ENCODE measurements at places on chromosomes 5 and 9. TPM values are rescaled to one million over a fixed set of nuclear protein-coding genes. Genes with fewer than 3 reads are reported as not detected.

Gene ADRB2
- 0.59 TPM for total RNA-seq

Gene PHF19
- 73.4 TPM for total RNA-seq

Gene TAF1L
- not detected for total RNA-seq

Gene SPATA31C2
- not detected for total RNA-seq

Gene PHF24
- not detected for total RNA-seq

Gene PDGFRB
- 67.6 TPM for total RNA-seq

GRCh38 chr5:109997161-109997560, 307.4 kb downstream of the MAN2A1 start:
- DNase-seq: no peak

GRCh38 chr5:36355516-36355915, 53.8 kb upstream of the RANBP3L start:
- no peak for DNase-seq

Gene SLC25A46
- total RNA-seq: 55.4 TPM

DNA sequence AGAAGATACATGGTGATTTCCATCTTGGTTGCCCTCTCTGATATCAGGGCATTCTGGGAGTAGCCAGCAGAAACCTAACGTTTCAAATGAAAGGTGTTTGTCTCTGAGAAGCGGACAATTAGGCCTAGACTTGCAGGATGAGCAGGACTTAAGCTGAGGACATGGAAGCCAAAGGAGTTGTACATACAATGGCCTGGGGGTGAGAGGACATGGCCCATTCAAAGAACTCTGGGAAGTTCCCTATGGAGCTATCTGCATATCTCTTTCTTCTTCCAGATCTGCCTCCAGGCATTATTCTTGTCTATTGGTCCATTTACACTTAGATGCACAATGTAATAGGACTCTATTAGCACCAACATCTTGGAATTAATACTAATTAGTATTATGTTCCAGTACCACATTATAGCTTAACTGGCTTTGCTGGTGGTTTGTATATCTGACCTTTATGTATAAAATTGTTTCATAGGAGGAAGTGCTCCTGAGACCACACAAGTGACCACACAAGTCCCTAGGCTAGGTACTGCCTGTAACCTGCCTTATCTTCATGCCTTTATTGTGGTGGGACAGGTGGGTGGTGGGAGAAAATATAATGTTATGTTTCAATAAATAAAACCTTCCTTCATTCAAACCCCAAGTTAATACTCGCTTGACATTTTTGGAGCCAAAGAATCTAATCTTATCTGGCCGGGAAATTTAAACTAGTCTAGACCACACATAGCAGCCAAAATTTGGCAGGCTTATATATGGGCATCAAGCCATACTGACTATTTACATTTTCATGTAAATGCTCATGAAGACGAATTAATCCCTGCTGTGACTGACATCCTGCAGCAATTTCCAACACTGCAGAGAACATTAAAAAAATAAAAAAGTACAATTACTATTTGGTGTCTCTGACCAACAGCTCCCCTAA, 52.1 kb upstream of the EQTN start:
- DNase-seq: no peak

GRCh38 chr5:113057557-113057984, 81.0 kb downstream of the DCP2 start:
- DNase-seq: no peak
